Brain (organoid and tissue), 16 donors: ENCODE measurements at places on chromosomes 1 and 21.

DNA sequence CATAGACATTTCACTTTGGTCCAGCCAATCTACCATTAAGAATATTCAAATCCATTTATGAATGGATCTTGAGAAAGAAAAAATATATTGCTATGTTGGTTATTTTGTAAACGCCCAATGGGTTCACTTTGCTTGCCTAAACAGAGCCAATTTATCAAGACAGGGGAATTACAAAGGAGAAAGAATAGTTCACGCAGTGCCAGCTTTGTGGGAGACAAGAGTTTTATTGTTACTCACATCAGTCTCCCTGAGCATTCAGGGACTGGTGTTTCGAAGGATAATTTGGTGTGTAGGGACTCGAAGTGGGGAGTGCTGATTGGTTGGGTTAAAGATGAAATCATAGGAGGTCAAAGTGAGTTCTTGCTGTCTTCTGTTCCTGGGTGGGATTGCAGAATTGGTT, 135.3 kb downstream of the GABPA start:
- DNase-seq: no peak

DNA sequence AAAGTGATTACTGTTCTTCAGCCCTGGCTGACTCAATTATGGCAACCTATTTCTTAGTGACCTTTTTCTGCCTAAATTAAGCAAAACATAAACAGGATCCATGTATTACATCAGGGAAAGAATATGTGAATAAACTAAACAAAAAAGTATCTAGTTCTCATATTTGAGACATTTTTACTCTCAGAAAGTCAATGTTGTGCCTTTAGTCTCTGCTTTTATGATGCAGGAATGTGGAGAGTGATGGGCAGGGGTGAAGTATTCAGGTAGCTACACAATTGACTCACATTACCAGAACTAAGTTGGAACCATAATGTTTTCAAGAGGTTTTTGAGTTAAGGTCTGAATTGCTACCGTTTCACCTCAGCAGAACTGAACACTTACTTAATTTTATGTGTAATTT, 462.7 kb upstream of the CXADR start:
- DNase-seq: no peak

DNA sequence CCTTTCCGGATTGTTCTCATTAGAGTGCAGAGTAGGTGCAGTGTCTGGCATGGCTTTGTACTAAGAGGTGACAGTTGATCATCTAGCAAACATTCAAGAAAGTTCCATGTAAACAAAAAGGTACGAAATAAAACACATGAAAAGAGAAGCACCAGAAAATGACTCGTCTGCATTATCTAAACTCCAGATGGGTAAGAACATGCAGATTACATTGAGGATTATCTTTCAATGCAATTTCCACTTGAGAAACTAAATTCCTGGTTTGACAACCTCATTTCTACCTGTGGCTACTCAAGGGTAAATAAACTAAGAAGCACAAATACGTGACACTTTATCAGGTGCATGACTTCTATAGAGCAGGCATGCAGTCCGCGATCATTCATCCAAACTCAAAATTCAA, 17.6 kb downstream of the SLC30A10 start:
- DNase-seq: no peak

DNA sequence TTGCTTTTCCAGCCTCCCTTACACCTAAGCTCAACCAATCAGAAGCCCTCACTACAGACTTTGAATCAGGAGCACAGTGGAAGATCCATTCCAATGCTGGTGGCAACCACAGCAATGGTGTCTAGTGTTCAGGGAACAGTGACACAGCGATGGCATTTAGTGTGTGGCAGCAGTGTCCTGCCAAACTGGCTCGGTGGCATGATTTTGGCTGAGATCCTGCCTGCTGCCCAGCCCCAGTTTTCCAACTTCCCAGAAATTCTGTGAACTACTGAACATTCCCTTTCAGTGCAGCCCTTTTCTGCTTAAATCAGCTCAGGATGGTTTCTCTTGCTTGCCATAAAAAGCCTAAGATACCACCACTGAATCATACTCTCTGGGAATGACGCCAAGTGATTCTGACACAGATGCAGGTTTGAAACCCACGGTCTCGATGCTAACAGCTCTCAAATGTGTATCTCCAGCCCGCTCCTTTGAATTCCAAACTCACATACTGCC, 8.8 kb downstream of the ASAP3 start:
- DNase-seq: peak; percentile 18

DNA sequence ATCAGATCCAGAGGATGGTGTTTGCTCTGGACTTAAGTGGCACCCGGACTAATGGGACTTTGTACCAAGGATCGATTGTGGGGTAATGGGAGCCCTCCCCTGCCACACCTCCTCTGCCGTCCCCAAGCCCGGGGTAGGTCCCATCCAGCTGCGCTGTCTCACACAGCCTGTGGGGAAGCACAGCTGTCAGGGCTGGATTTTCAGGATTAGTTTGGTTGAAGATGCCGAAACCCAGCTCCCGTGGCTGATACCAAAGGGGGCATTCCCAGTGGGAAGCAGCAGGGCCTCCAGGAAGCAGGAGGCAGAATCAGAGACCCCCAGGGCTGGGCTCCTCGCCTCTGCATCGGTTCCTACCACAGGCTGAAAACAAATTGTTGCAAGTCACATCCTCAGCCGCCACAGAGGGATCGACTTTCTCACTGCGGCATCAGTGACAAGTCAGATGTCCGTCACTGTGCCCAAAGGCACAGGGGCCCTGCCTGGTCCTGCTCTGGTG, 59.7 kb downstream of the MATN1 start:
- no peak for DNase-seq

GRCh38 chr1:23079025-23079424, 59.8 kb downstream of the KDM1A start:
- DNase-seq: no peak

DNA sequence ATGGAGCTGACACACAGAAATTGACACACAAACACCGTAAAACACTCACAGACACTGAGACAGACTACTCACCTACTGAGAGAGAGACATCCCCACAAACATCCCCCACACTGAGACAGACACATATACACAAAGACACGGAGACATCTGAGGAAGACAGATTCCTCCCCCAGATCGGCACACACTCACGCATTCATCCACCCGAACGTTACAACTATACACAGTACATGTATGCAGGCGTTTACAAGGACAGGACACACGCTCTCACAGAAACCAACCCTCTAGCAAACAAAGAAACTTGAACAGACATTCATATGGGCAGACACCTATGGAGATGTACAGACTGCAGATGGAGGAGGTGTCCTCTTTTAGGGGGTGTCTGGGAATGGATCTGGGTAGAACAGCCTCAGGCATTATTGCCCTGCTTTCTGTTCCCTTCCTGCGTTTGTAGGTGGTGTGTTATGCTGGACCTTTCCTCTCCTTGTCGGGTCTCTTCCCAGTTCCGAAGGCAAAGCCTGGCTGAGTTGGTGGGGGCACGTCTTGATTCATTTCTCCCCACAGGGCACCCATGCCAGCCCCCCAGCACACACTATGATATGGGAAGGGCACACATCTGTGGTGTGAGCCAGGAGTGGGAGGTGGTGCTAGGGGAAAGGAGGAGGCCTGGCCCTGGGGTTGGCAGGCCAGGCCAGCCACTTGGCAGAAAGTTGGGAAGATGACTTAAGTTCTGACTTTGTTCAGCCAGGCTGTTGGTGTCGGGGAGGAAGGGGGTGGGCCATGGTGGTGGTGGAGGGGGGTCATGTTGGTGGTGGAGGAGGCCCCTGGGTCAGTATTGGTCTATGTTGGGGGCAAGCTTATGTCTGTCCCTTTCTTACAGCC, 1.5 kb downstream of the KIRREL1 start:
- DNase-seq: peak; percentile 68

DNA sequence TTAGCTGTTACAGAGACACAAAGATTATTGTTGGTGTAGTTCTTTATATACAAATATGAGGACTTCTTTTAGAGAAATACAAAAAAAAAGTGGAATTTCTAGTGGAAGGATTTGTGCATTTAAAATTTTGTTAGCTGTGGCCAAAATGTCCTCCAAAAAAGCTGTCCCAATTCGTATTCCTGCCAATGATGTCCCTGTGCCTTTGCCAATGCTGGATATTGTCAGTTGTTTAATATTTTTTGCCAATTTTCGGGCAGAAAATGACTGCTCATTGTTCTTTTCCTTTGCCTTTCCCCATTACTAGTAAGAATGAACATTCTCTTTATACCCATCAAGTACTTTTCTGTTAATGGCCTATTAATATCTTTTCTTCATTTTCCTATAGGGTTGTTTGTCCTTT, 110.0 kb upstream of the HOOK1 start:
- DNase-seq: peak; percentile 53

GRCh38 chr1:92922356-92923035, 38.8 kb downstream of the DIPK1A start:
- peak; percentile 24 for DNase-seq

DNA sequence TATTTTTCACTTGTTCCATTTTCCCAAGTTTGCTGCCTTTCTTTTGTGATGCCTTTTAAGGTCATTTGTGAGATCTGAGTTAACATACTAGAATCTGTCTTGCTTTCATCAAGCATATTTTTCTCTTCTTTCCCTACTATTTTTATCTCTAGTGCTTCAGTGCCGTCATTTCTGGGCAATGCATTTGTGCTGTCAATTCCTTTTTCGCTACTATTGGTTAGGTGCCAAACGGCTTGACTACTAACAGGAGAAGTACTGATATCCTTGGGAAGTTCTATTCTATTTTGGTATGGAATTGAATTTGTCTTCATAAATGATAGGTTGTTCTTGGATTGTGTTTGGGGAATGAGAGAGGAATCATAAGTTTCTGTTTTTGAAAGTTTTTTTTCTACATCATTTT, 42.2 kb downstream of the LRRC53 start:
- no peak for DNase-seq

DNA sequence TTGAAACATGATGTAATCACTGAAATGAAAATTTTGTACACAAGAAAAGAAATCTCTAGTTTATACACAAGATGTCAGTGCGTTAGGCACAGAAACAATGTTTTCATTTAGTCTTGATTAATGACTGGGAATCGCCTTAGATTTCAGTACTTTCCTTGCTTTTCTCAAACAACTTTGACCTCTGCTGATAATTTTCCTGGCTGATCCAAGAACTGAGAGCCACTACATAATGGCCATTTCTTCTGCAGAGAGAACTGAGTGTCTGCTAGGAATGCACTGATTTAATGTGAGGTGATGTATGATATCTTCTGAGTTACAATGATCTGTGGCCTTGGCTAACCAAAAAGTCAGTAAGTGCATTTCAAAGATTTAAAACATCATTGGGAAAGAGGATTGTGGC, 308.1 kb downstream of the CTH start:
- no peak for DNase-seq

- no peak for DNase-seq
These were observed 523.3 kb upstream of the RGS18 start for GRCh38 chr1:191634801-191635508.

- no peak for DNase-seq
These were observed 356.0 kb downstream of the HHAT start for GRCh38 chr1:210684466-210685294.

GRCh38 chr1:215719552-215719951, 152.4 kb downstream of the KCTD3 start:
- DNase-seq: no peak

DNA sequence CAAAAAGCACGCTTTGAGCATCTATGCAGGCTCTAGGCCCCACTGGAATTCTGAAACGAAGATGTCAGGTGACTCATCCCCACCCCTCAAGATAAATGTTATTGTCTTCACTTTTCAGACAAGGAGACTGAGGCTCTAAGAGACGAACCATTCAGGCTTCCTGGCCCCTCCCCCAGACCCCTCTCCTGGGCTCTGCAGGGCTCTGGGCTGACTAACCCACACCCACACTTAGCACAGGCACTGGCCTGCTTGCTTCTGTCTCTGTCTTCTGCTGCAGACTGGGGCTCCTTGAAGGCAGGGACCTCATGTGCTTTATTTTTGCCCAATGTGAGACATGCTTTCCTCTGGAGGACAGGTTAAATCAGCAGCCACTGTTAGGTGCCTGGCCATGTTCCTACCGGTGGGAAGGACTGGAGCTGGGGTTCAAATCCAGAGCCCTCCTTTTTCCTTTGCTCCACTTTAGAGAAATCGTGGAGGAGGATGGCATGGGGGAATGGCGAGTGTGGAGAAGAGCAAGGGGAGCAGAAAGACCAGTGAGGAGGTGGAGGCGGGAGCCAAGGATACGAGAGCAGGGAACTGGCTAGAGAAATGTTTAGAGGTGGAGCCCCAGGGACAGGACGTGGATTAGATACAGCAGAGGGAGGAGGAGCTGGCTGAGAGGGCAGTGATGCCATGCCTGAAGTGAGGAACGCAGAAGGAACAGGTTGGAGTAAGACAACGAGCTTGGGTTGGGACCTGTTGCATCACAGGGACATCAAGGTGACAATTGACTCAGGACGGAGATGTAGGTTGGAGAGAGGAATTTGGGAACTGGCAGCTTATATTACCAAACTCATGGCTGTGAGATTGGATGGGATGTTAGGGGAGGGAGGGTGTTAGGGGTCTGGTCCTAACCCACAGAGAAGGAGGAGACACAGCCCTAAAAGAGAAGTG, 1.7 kb downstream of the TMEM125 start:
- no peak for DNase-seq

- DNase-seq: no peak
These were observed 9.3 kb downstream of the SLC19A1 start for GRCh38 chr21:45532826-45533360.

DNA sequence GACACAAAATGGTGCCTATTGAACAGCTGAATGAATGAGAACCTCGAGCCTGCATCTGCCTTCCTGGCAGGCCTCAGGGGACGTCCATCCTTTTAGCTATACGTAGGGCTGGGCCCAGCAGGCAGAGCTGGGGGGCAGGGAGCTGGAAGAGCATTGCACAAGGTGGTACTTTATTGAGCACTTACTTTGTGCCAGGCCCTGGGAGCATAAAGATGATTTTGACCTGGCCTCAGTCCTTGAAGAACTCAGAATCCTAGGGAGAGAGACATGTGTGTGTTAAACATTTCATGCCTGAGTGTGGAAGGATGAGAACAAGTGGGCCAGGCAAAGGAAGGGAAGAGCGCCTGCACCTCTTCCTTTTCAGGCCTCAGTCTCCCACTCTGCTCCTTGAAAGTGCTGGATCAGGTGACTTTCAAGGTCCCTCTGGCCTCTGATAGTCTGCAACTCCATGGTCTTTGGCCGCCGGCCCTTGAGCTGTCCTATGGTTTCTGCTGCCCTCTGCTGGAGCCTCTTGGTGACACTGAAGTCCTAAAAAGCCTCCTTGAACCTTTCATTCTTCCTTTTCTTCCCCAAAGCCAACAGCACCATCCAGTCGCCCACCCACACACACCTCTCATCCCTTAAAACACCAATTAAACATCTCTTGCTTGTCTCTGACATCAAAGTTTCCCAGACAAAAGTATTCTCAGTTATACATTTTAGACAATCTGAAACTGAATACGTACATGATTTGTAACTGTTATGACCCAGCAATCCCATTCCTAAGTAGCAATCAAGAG, 3.5 kb upstream of the PEAR1 start:
- DNase-seq: peak; percentile 91

- no peak for DNase-seq
These were observed 10.3 kb upstream of the PHC2 start for GRCh38 chr1:33441088-33441745.
